ENCODE measurements at places on chromosomes 7 and 10.
A peak's percentile ranks its signal among the peaks of the same experiment; 100 is the strongest.

DNA sequence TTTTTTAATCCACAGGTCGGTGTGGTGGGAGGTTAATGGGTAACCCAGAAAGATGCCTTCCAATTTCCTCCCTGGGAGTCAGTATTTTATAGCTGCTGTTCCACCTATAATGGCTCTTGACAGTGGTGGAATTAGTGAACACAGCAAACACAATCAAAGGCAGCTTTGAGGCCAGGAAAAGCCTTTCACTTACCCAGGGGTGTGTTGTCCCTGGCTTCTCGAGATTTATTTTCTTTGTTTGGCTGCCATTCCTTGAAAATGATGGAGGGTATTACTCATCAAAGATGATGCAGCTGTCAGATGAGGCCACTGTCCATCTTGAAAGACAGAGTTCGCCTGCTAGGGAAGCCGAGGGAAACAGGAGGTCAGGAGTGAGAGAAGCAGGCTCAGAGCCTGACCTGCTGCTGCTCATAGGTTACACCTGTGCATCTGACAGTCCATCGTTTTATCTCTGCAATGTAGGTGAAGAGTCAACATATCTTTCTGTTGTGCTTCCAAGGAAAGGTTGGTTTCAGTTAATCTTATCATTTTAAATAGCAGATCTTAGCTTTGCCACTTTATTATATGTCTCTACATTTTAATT is 221.6 kb downstream of the XPNPEP1 start:
- no peak for DNase-seq

DNA sequence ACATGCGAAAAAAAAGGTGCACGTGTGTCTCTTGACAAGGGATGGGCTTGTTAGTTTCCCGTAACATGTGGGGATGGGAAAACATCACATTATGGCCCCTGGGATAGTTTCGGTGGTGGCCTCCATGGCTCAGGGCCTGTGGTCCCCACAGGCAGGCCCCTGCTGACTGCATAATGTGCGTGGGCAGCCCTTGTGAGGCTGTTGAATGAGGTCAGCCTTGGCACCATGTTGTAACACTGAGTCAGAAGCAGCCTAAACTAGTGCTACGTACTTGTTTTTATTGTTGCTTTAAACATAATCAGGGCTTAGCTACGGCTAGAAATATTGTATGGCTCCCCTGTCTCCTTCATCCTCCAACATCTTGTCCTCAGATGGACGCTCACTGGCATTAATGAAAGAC is 80.6 kb downstream of the BEND7 start:
- DNase-seq: peak; percentile 20

GRCh38 chr7:133207687-133208086 is 45.2 kb upstream of the EXOC4 start:
- peak; percentile 14 for DNase-seq

GRCh38 chr7:50591480-50592438 is 26.6 kb upstream of the DDC start:
- no peak for DNase-seq

DNA sequence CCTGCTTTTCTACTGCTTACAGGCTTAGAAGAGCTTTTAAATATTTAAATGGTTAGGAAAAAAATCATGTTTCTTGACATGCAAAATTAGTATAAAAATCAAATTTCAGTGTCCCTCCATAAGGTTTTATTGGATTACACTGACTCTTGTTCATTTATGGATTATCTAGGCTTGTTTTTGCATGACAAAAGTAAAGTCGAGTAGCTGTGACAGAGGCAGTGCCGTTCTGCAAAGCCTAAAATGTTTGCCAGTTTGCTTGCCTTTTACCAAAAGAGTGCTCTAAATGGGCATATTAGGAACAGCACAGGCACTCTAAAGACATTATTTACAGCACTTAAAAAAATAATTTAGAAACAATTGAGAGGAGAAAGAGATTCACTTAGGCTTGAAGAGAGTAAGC is 139.6 kb downstream of the TSPAN12 start:
- no peak for DNase-seq

- no peak for DNase-seq
These were observed 29.6 kb upstream of the VSIR start for GRCh38 chr10:71802715-71803488.
